ENCODE measurements at places on chromosomes 2 and 18.

DNA sequence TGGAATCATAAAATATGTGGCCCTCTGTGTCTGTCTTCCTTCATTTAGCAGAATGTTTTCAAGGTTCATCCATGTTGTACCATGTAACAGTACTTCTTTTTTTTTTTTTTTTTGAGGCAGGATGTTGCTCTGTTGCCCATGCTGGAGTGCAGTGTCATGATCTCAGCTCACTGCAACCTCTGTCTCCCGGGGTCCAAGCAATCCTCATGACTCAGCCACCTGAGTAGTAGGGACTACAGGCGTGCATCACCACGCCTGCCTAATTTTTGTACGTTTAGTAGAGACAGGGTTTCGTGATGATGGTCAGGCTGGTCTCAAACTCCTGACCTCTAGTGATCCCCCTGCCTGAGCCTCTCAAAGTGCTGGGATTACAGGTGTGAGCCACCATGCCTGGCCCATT, 31.2 kb downstream of the RAB1A start:
- no peak for DNase-seq

DNA sequence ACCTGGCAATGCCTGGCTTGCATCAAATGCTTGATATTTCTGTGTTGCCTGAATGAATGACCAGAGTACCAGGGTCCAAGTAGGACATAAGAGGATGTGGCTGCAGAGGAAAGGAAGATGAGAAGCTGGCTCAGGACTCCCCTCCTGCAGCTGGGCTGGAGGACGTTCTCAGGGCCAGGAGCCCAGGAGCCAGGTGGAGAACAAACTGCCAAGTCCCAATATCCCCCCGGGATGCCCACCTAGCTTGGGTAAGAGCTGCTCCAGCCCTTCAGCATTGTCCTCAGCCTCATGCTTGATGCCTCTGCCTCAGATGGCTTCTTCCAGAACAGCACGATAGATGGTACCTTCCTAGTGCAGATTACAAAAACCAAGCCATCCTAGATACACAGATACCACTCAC, 8.6 kb upstream of the ATP6V1B1 start:
- DNase-seq: no peak

- DNase-seq: no peak
Observed at GRCh38 chr2:134163336-134163735, 90.5 kb upstream of the MGAT5 start.

- DNase-seq: no peak
Observed at GRCh38 chr2:20231598-20232026, 6.7 kb upstream of the SDC1 start.

DNA sequence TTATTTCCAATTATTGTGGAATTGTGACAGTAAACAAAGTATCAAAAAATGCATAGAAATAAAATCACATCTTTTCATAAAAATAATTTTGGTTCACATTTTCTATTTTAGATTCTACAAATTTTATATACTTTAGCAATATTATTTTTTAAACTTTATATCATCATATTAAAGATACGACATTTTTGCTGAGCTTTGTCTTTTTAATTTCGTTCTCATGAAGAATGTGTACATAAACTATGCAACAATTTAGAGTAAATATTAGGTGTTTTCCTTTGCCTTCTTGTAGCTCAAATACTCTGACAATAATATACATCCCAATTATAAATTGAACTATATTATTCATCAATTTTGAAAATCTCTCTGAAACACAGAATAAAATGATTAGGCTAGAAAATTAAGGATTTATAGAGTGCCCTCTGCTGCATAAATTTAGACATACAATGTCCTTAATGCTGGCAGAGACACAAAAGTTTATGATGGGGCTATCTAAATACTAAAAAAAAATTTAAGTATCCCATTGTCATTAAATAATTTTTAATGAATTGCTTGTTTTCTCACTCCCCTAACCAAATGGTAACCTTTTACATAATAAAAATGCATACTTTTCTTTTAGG, 45.7 kb downstream of the CCDC102B start:
- DNase-seq: no peak

DNA sequence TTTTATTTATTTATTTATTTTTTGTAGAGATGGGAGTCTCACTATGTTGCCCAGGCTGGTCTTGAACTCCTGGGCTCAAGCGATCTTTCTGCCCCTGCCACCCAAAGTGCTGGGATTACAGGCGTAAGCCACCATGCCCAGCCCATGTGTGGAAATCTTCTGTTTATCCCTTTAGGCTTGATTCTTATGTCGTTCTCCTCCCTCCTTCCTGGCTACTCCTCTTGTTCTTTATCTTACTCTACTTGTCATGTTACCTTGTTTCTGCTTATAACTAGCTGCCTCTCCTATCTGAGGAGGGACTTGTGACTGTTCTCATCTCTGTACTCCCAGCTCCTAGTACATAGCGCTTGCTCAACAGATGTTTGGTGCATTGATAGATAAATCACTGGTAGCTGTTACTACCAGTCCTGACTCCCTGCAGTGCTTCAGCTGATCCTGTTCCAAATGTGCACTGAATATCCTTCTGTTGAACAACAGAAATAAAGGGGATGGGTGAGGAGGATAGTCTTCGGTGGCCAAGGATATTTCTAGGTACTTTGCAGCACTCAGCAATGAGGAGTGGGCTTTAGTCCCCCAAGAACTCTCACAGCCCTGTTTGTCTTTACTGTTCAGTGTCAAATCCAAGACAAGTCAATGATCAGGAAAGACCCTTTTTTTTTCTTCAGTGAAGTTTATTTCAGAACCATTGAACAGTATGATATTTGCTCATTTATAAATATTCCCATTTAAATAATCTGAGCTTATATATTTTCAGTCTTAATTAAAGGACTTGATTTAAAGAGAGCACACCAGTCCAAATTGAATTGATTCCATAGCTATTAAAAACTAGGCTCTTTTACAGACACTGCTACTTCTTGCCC, 7.2 kb downstream of the IL1B start:
- DNase-seq: no peak

GRCh38 chr2:48339451-48339850, 190.5 kb upstream of the STON1 start:
- no peak for DNase-seq

GRCh38 chr18:46554406-46555080, 102.5 kb downstream of the LOXHD1 start:
- no peak for DNase-seq

DNA sequence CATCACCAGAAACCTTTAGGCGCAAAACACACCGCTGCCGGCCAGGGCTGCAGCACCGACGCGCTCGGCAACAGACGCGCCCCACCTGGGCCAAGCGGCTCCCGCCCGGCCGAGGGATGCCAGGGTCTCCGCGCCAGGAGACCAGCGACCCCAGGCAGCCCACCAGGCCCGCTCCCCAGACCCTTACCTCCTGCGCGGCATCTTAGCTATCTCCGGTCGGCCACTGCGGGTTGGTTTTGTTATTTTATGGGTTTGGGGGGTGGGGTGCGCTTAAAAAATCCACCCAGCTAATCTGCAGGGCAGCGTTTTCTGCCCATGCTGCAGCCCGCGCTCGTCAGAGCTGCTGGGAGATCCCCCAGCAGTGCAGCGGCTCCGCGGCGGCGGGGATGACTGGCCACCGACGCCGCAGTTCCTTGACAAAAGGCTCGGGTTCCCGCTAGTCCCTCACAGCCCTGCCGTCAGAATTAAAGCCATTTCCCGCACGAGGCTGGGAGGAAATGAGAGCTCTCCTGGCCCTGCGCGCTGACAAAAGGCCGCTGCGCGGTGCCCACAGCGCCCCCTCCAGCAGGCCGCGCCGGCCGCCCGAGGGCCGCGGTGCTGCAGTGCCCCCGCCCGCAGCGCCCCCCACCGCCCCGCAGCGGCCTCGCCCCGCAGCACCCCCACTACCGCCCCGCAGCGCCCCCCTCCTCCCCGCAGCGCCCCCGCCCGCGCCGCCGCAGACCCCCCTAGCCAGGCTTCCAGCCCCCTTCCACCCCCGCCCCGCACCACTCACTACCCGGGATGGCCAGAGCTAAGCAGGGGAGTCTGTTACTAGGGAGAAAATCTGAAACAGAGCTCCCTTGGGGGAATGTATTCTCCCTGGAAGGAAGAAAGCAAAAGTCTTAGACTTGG, at the start of gene ADD2:
ADD2 (minus strand) TSS at position 502 of the 891 bp plus-strand sequence. CDS start 61,792 bp downstream, outside the sequence.
- DNase-seq: no peak

- DNase-seq: no peak
Observed at GRCh38 chr2:4915357-4915756, 776.8 kb upstream of the SOX11 start.

- no peak for DNase-seq
Observed at GRCh38 chr2:32697156-32697555, 69.3 kb downstream of the TTC27 start.

DNA sequence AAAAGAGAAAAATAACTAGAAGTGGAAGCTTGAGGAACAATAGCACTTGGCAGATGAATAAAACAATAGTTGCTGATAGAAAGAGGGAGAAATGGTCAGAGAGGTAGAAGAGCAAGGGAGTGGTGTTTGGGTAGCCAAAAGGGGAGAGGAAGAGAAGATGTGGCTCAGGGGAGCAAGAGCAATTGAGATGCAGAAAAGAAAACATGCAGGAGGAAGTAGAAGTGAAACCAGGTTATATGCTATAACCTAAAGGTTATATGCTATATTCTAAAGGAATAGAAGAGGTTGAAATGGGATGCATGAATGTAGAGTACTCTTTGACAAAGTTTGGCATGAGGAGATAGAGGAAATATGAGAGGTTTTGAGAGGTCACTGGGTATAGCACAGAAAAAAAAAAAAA, 759.5 kb downstream of the SATB2 start:
- DNase-seq: no peak

DNA sequence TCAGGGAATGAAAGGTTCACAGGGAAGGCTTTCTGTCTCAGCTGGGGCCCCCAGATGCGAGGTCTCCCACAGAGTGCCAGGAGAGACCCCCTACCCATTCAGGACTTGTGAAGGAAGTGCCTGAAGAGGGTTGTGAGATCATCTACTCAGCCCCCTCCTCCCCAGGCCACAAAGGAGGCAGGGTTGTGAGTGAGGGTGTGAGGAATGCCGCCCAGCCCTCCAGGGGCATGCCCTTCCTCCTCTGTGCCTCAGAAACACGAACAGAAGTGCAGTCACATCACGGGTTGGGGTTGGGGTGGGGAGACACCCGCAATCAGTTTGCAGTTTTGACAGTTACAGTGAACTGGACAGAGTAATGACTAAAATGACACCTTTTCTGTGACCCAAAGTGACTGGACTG, 5.0 kb downstream of the MAL start:
- DNase-seq: no peak

DNA sequence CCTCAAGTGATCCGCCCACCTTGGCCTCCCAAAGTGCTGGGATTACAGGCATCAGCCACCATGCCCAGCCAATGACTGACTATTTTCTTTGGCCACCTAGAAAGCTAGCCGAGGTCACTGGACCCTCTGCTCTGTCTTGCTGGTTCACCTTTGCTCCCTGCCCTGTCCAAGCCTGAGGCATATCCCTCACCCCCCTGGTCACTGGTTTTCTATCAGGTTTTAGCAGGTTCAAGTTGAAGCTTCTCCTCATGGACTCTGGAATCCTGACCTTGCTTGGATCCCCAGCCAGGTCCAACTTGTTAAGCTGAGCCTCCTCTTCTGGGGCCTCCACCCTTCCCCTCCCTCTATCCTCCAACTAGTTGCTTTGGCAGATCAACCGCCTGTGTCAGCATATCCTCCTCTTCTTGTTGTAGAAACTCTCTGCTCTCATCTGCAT, 33.4 kb downstream of the PAX8 start:
- DNase-seq: no peak

GRCh38 chr2:120528051-120528692, 182.2 kb downstream of the INHBB start:
- DNase-seq: no peak

- no peak for DNase-seq
Observed at GRCh38 chr18:24413148-24413547, 13.3 kb upstream of the IMPACT start.

GRCh38 chr2:31217465-31218200, at the start of gene CAPN14:
Gene CAPN14, minus strand, starts transcription at chr2:31217515. Its CDS starts 12,068 bp downstream, at chr2:31205447.
- no peak for DNase-seq

DNA sequence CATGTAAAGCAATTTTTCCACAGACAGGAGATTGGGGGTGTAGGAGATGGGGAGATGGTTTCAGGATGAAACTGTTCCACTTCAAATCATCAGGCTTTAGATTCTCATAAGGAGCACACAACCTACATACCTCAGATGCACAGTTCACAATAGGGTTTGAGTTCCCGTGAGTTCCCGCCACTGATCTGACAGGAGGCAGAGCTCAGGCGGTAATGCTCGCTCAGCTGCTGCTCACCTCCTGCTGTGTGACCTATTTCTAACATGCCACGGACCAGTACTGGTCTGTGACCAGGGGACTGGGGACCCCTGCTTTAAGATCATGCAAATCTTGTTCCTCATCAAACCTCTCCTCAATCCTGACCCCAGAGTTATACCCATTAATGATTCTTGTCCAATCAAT, 70.1 kb downstream of the RPE start:
- no peak for DNase-seq
